Kidney (tissue), 22 donors: ENCODE measurements at places on chromosomes 11 and 22. TPM values are rescaled to one million over a fixed set of nuclear protein-coding genes. Genes with fewer than 3 reads are reported as not detected.

- no peak for DNase-seq
Measured at GRCh38 chr22:39212721-39213376, 31.9 kb downstream of the PDGFB start.

GRCh38 chr11:123301696-123302400, 106.8 kb upstream of the CLMP start:
- DNase-seq, result peak; percentile 93

GRCh38 chr22:27223317-27224177, 566.2 kb downstream of the MIAT start:
- no peak for DNase-seq

DNA sequence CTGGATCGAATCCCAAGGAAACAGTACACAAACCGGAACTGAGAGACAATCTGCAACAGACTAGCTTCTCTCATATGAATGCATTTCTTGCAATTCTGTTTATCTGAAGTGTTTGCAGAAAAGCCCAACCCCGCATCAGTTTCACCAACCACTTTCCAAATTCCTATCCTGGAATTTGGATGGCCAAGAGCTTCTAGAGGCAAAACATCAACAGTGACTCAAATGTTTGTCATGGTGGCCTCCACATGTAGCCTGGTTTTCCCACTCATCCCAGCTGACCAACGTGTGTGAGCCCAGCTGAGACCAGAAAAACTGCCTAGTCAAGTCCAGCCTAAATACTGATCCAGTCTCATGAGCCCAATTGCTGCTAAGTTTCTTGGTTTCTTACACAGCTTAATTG, 8.3 kb upstream of the MIEF1 start:
- no peak for DNase-seq

GRCh38 chr11:113202431-113202830, 112.0 kb upstream of the TTC12 start:
- DNase-seq, result no peak

DNA sequence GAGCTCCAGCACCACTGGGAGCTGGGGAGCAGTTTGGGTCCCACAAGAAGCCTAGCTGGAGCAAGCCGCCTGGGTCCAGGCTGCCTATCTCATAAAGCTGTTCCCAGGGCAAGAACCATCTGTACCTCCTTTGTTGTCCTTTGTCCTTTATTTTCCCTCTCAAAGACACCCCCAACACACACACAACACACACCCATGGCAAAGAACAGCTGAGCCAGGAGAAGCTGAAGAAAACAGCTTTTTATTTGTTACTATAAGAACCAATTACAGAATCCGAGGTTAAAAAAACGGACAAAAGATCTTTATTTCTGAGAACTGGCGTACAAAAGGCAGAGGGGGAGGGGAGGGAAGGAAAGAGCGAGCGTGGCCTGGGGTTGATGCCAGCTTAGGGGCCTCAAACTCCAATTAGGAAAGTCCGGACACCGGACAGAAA, 1.7 kb upstream of the TUT1 start:
- DNase-seq, result no peak

DNA sequence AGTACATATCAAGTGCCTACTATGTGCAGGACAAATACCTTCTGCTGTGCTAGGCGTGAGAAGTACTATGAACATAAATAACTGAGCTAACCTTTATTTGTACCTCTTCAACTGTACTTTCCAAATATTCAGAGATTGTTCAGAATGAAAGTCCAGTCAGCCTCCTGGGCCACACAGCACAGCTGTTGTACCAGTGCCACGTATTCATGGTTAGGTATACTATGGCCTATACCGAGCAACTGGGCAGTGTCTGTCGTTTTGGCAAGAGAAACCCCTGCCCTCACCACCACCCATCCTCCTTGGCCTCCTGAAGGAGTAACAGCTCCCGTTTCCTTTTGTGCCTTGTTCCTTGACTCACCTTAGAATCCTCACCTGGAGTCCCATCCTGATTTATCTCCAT, 53.0 kb downstream of the RASSF10 start:
- no peak for DNase-seq

DNA sequence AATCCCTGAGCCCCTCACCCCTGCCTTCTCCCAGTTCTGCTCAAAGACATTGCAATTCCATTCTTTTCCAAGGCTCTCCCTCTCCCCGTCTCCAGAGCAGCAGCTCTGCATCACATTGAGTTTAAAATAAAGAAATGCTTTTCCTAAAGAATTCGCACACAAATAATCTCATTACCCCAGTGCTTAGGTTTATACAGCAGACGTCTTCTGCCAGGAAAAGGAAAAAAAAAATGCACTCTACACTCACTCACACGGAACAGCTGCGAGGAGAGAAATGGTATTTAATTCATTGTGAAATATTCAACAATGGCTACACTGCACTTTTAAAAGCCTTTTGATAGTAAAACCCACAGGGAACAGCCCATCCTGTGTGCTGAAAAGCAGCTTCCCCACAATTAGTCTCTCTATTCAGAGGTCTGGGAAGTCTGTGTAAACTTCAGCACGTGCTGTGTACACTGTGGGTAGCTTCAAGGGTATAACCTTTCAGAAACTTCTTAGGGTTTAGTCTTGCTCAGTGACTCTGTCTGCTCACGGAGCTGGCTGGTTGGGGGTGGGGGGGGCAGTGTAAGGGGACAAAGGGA, 42.8 kb downstream of the ETS1 start:
- DNase-seq, result no peak

DNA sequence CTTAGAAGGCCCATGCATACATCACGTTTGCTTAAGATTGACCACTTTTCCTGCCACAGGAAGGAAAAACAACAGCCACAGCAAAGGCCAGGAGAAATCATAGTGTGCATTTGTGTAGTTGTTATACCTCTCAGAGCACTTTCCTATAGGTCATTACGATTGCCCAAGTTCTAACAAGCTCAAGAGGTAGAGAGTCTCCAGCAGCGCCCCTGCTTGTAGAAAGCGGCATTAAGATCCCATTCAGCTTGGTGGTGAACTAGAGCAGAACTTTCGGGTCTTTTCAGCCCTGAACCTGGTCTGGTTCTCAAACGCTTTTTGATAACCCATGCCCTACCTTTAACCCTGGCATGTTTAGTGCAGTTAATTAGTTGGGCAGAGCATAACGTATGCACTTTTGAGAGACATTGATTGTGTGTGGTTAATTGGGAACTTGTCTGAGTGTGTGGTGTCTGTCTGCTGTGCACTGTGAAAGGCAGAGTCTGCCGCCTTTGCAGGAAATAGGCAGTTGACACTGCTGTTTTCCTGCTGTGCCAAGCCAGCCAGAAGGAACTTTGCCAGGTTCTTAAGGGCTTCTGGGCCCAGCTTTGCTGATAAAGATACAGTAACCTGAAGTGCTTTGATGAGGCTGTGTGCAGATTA, 109.9 kb upstream of the CLMP start:
- DNase-seq, result no peak

DNA sequence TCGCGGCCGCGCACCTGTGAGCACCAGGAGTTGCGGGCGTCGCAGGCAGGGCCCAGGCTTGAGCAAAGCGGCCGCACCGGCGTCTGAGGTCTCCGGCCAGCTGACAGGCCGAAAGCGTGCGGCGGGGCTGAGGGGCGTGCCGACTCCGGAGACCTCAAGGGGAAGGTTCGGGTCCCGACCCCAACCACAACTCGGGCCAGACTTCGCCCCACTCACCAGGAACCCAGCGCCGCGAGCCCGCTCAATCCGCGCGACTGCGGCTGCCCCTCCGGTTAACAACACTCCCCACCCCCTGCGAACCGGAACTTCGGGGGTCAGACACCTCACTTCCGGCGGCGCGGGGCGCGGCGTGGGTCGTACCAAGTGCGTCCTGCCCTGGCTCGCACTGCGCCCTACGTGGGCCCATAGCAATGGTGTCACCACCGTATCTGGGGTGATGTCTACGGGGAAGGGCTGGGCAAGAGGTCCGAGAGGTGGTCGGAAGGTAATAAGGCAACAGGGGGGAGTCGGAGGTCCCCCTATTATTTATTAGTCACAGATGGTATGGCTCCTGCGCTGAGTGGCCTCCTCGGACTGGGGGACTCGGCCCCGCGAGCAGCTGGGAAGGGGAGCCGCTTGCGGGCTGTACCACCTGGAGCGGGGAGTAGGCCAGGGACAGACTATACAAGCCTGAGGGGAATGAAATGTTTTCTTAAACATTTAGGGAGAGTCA, at the start of gene SYVN1:
Gene SYVN1 (minus strand): TSS at position 280 of the 712 bp plus-strand sequence. CDS start 918 bp downstream, outside the sequence.
- DNase-seq, result peak; percentile 97

GRCh38 chr11:112624431-112624830, 336.8 kb upstream of the NCAM1 start:
- DNase-seq, result peak; percentile 86

DNA sequence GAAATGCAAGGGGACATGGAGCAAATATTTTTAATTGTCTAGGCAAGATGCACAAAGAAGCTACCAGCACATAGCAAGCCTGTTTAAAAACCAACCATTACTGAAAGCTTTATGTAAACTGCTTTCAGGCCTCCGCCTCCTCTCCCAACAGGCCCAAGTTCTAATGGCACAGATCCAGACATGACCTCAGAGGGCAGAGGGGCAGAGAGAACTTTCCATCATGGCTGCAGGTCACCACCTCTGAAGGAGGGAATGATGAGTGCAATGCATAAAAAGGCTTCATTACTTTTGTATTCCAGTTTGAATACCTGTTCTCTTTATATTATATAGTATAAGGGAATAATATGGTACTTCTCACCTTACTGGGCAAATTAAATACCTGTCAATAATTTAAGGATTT, 15.2 kb downstream of the DDX17 start:
- no peak for DNase-seq

DNA sequence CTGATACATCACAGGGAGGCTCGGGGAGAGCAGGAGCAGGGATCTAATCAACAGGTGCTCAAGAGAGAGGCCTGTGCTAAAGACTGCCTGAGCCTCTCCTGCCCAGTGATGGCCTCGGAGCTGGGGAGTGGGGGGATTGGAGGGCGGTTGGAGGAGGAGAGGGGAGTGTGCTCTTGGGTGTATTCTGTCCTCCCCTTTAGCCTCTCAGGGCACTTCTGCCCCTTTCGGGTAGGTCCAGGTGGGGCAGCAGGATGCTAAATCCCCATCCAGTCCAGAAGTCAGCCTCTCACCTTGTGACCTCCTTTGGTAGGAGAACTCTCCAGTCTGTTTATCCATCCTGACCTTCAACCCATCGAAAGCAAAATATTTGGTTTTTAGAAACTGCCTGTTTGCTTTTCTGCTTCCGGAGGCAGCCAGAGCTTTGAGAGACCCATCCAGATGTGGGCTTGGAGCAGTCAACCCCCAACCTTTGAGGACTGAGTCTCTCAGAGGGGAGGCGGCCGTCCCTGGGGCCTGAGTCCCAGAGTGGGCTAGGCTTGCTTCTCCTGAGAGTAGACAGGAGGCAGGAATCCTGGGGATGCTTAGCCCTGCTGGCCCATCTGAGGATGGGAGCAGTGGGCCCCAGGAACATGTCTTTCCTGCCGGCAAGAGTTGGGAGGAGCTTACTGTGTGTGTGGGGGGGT, 105.2 kb upstream of the SYT13 start:
- DNase-seq, result no peak

- no peak for DNase-seq
Measured at GRCh38 chr11:38711110-38711509, 2113.1 kb upstream of the RAG2 start.

DNA sequence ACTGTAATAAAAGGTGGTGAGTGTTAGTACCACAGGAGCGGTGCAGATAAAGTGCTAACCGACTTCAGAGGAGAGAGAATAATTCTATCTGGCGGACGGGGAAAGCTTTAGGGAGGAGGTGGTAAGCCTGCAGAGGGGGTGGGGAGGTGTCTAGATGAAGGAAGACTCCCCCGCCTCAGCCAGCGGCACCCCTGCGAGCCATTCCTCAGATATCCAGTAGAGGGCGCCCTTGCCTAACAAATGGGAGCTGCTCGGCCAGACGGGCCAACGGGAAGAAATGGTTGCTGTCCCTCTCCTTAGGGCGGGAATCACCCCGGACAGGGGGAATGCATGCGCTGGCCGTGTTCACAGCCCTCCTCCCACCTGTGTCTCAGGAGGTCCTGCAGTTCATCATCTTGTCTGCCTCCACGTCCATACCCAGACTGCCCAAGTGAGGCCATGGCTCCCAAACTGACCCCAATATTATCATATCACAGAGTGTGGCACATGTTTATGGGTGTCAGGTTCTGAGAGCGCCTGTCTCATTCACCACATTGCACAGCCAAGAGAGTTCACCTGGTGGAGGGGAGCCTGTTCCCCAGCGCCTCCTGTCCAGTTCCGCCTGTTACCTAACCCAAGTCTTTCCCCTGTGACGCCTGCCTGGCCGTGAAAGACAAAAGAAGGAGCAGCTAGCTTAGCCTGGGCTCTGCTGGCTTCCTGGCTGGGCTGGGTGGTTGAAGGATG, 85.5 kb downstream of the ST3GAL4 start:
- DNase-seq, result peak; percentile 95

GRCh38 chr11:117425679-117426296, 98.1 kb downstream of the CEP164 start:
- no peak for DNase-seq

DNA sequence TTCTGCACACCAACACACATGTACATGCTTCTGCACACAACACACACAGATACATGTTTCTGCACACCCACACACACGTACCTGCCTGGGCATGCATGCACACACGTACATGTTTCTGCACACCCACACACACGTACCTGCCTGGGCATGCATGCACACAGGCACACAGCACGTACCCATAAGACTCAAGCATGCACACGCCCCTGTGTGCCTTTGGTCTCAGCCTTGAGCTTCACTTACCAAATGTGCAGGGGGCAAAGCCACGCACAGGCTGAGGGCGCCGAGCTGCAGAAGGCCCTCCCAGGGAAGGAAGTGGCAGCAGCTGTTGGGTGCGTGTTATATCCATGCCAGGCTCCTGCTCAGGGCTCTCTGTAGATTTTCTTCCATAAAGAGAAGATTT, 34.7 kb upstream of the SMIM38 start:
- peak; percentile 53 for DNase-seq

- no peak for DNase-seq
Measured at GRCh38 chr11:62565100-62565802, 8.4 kb downstream of the EEF1G start.

DNA sequence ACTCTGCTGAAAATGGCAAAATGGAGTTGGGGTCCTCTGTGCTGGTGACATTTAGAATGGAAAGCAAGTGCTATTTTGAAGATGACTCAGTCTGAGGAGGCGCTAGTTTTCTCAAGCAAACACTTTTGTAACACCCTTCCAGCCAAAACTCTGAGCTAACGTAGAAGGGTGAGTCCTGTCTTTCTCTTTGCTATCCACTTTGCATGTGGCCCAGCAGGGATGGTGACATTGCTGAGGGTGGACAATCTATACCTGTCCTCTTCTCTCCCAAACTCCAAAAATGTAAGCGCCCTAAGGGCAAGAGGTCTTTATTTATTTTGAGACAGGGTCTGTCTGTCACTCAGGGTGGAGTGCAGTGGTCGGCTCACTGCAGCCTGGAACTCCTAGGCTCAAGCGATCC, 3.6 kb upstream of the KAT5 start:
- no peak for DNase-seq

- no peak for DNase-seq
Measured at GRCh38 chr11:95991545-95991944, 67.6 kb upstream of the MTMR2 start.

- peak; percentile 81 for DNase-seq
Measured at GRCh38 chr22:40533712-40534378, 102.7 kb downstream of the MRTFA start.

- no peak for DNase-seq
Measured at GRCh38 chr11:26194881-26195280, 137.0 kb upstream of the ANO3 start.

The OR8A1 gene
- not detected for total RNA-seq

The MPPED1 gene
- total RNA-seq, result not detected

The CYB5R3 gene
- total RNA-seq, result 426 TPM

The MIAT gene
- 6.8 TPM for total RNA-seq

The B3GAT1 gene
- total RNA-seq, result 3.7 TPM
